ENCODE measurements at places on chromosomes 11 and 22. TPM values are rescaled to one million over a fixed set of nuclear protein-coding genes. Genes with fewer than 3 reads are reported as not detected.

Gene C11orf91
- total RNA-seq: not detected

Gene OR4A16
- not detected for total RNA-seq

Gene MAJIN
- total RNA-seq: not detected

Gene MUC6
- not detected for total RNA-seq

Gene PANX3
- total RNA-seq: not detected

DNA sequence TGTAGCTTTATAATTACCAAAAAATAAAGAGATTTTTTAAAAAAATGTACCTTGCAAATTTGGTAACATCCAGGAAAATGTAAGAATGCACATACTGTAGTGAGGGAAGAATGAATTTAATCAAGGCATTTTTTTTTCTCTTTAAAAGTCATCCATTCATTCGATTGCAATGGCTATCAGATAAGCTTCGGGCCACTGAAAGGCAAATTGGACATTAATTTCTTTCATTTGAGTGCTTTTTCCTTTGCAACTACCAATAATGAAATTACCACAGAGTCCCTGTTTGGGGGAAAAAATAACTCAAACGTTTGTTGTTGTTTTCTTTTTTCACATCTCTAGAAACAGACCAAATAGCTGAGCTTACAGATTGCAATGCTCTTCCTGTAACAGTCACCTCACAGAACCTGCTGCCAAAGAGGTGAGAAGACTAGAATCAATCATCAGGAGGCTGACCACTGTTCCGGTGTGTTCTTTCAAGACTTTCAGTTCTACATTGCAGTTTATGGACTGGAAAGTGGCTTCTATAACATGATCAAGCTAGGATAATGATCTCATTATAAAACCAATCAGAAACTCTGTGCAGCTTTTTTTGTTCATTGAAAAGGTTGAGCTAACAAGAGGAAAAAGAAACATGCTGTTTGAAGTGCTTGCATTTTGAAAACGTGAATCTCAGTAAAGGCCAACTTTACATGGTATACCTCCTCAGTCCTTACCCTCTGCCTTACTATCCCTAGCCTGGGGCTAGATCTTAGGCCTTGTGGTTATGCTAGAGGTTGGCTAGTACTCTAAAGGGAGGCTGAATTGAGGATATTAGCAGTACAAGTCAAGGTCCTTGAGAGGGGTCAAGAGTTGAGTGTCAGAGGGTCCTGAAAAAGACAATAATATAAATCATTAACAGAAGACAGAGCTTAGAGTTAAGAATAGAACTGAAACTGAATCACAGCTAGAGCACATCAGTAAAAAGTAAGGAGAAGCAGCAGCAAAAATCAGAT lies 1276.1 kb downstream of the LRRC4C start:
- no peak overlapping the region for H3K27ac ChIP-seq
- no peak overlapping the region for H3K4me3 ChIP-seq
- DNase-seq: no peak
- H3K36me3 ChIP-seq: no peaks in the 10 kb centered on the region
- no peaks in the 10 kb centered on the region for H3K4me1 ChIP-seq
- no peaks in the 10 kb centered on the region for H3K27me3 ChIP-seq

GRCh38 chr22:35809816-35810215 lies 92.1 kb downstream of the APOL5 start:
- H3K4me1 ChIP-seq: no peaks in the 10 kb centered on the region
- H3K27me3 ChIP-seq: no peaks in the 10 kb centered on the region
- H3K36me3 ChIP-seq: peaks cover 35% of the 10 kb centered on the region
- no peak overlapping the region for H3K4me3 ChIP-seq

DNA sequence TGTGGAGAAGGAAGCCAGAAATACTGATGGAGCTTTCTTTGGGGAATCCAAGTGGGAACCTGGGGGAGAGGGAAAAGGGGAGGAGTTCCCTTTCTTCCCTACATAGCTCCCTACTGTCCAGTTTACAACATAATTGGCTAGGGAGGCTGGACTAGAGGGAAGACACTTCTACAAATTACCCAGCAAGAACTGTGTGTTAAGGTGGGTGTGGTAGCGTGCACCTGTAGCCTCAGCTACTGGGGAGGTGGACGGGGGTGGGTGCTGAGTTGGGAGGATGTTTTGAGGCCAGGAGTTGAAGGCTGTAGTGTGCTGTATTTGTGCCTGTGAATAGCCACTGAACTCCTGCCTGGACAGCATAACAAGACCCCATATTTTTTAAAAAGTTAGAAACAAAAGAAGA lies 74.0 kb downstream of the NAV2 start:
- H3K36me3 ChIP-seq: no peaks in the 10 kb centered on the region
- no peak overlapping the region for H3K27ac ChIP-seq
- DNase-seq: no peak
- peaks cover 16% of the 10 kb centered on the region for H3K4me1 ChIP-seq
- no peaks in the 10 kb centered on the region for H3K27me3 ChIP-seq
- no peak overlapping the region for H3K4me3 ChIP-seq

DNA sequence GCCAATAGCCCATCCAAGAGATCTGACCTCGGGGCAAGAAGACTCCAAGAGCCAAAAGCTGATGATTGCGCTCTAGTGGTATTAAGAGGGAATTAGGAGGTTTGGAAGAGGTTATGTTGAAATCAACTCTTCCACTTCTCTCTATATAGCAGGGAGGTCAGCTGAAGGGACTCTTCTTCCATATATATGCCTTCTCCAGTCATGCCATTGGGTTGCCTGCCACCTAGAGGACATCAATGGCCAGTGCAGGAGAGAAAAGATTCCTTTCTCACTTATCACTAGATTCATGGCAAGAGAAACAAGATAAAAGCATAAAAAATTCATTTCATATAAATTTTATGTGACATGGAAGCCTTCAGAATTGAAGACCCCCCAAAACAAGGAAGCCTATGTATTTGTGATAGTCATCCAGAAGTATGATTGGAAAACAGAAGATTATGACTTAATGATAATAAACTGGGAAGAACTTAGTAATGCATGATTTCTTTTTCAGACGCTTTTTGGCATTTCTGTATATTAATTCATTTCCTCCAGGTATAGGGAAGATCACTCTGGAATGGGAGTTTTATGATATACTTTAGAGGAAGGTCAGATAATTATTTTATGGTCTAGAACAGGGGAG lies 435.1 kb upstream of the DDI1 start:
- no peaks in the 10 kb centered on the region for H3K36me3 ChIP-seq
- no peak overlapping the region for H3K4me3 ChIP-seq
- no peaks in the 10 kb centered on the region for H3K4me1 ChIP-seq
- H3K27me3 ChIP-seq: no peaks in the 10 kb centered on the region
- H3K27ac ChIP-seq: no peak overlapping the region

- no peak overlapping the region for H3K27ac ChIP-seq
- H3K4me1 ChIP-seq: peaks cover 11% of the 10 kb centered on the region
- no peak overlapping the region for H3K4me3 ChIP-seq
- H3K27me3 ChIP-seq: no peaks in the 10 kb centered on the region
Measured at GRCh38 chr11:1303973-1304372, 5.5 kb downstream of the TOLLIP start.

DNA sequence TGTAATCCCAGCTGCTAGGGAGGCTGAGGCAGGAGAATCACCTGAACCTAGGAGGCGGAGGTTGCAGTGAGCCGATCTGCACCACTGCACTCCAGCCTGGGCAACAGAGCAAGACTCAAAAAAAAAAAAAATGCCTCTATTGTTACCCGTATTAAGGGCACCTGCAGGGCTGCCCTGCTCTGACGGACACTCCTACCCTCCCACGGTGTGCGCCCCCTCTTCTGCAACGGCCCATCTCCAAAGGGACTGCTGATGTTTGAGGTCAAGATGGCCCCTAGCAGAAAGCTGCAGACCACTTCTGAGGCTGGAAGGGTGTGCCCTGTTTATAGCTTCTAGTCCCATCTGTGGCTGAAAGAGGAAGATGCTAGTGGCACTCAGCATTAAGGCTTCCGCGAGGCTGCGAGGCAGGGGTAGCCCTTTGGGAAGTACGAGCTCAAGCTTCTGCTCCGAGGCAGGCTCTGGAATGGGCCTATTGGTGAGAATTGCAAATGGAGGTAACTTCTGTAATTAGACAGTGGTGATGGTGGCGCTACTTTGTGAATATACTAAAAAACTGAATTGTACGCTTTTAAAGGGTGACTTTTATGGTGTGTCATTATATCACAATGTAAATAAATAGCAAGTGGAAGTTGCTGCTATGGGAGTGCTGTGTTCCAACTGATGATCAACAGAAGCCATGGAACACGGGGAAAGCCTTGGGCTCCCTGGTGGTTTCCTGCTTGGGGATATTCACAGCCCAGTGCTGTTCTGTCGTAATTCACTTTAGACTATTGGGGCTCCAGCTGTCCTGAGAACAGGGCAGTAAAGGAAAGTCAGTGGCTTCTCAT lies 24.3 kb downstream of the ARFGAP2 start:
- H3K4me3 ChIP-seq: no peak overlapping the region
- no peak for DNase-seq
- H3K4me1 ChIP-seq: peaks cover 9% of the 10 kb centered on the region
- no peak overlapping the region for H3K27ac ChIP-seq
- H3K36me3 ChIP-seq: no peaks in the 10 kb centered on the region

DNA sequence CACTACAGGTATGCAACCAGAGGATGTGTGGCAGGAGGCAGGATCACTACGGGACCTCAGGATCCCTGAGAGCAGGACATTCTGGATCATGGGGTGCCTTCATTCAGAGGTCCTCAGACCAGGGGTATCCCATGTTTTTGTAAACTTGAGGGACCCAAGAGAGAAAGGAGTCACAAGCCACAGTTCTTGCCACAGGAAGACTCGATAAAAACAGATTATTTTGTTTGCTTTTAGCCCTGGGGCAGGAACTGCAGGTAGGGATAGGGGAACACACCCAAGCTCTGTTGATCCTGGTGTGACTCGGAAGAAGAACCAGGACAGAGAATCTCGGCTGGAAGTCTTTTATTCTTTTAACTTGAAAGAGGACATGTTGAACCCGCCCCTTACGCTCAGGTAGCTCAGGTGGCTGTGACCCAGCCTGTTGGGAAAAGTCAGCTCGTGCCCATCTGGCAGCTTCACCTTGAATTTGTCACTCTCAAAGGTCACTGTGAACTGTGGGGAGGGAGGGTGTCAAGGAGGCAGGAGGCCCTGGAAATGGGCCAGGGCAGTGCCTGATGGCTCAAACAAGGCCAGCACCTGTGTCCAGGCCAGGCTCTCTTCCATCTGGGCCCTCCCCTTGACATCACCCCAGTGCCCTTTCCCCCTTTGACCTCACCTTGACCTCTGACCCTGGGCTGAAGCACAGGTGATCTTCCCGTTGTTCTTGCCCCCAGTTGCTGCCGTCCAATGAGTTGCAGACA lies 9.8 kb downstream of the LGALS2 start:
- no peaks in the 10 kb centered on the region for H3K27me3 ChIP-seq
- H3K36me3 ChIP-seq: peaks cover 32% of the 10 kb centered on the region
- H3K4me1 ChIP-seq: peaks cover 9% of the 10 kb centered on the region
- no peak overlapping the region for H3K4me3 ChIP-seq
- H3K27ac ChIP-seq: no peak overlapping the region

DNA sequence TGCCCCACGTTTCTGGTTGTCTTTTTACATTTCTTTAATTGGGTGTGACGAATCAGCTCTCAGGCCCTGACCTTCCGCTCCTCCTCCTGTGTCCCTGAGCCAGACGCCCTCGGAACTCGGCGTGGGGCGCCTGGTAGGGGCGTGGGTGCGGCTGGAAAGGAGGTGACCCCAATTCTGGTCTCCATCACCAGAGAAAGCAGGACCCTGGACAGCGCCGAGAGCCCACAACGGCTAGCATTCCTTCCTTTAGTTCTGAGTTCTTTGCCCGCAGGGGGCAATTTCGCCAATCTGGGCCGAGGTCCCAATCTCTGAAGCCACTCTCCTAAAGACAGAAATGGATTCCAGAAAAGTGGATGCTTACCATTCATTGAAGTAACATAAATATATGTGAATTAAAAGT lies 11.7 kb upstream of the RBMXL2 start:
- no peaks in the 10 kb centered on the region for H3K27me3 ChIP-seq
- H3K4me3 ChIP-seq: no peak overlapping the region
- H3K4me1 ChIP-seq: no peaks in the 10 kb centered on the region
- no peaks in the 10 kb centered on the region for H3K36me3 ChIP-seq
- DNase-seq: peak; percentile 26

DNA sequence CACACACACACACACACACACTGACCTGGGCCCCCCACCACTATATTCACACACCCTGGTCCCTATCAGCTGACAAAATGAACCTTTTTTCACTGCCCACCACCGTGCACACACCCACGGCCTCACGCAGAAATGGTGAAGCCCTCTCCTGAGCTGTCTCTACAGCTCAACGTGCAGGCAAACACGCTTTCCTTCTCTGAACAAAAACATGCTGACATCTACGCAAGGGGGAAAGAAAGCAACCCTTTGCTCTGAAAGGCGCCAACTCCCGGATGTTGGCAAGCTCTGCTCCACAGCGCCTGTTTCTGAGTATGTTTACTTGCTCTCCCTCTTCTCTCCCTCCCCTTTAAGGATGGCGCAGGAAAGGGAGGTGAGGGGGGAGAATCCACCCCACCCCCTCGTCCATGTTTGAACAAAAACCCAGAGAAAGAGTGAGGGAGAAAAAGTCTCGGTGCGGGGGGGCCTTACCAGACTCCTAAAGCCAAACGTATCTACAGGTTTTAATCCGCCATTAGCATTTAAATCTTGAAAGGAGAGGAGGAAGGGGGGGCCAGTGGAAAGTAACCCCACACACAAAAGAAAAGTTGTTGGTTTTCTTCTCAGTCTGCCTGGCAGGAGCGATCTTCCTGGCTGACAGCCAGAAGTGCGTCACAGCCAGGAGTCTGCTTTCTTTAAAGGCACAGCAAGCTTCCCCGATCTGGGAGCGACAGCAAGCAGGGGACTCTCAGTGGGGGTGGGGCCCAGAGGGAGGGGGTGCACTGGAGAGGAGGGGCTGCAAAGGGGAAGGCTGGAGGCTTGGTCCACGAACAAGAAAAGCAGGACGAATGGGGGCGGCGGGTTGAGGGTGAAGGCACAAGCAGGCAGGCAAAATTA lies 39.6 kb downstream of the NUMA1 start:
- peak overlapping the region; percentile 95 for H3K4me3 ChIP-seq
- peaks cover 40% of the 10 kb centered on the region for H3K4me1 ChIP-seq
- no peaks in the 10 kb centered on the region for H3K36me3 ChIP-seq
- peak; percentile 94 for DNase-seq
- H3K27me3 ChIP-seq: no peaks in the 10 kb centered on the region

GRCh38 chr22:37154925-37155712 lies 5.4 kb upstream of the IL2RB start:
- H3K27me3 ChIP-seq: peaks cover 17% of the 10 kb centered on the region
- DNase-seq: no peak
- H3K36me3 ChIP-seq: no peaks in the 10 kb centered on the region
- no peak overlapping the region for H3K4me3 ChIP-seq
- no peak overlapping the region for H3K27ac ChIP-seq
